Adipocyte (in vitro differentiated cells): ENCODE measurements at places on chromosomes 6 and 20.

GRCh38 chr6:144416244-144416643, 131.1 kb downstream of the UTRN start:
- no peak for DNase-seq

- DNase-seq = peak; percentile 15
Observed at GRCh38 chr6:163806755-163807499, 392.4 kb downstream of the QKI start.

DNA sequence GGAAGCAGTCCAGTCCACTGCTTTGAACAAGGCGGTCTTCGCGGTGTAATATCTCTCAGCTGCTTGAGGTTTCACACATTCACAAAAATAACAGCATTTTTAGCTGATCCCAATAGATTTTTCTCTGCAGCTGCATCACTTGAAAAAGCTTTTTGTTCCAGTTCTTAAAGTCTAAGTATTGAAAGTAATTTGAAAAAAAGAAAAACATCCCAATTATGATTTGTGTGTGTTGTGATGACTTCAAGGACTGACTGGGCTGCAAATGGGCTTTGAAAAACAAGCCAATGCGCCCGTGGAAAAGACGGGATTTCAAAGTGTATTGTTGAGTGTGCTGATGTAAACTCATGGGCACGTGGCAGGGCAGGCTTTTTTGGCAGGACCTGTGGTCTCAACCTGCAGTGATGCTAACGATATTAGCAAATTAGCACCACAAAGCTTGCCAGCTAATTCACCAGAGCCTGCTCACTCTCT, 151.1 kb downstream of the TMEM242 start:
- DNase-seq = no peak

GRCh38 chr20:36604952-36605398, 604 bp upstream of the RAB5IF start:
- DNase-seq = no peak

GRCh38 chr6:143198312-143198711, 137.6 kb downstream of the AIG1 start:
- DNase-seq = no peak
